ENCODE measurements at places on chromosomes 11 and 22. TPM values are rescaled to one million over a fixed set of nuclear protein-coding genes. Genes with fewer than 3 reads are reported as not detected.

MS4A13 gene
- total RNA-seq, result not detected

FADS3 gene
- total RNA-seq, result 17.5 TPM

CEP126 gene
- total RNA-seq, result 2.3 TPM

KRTAP5-10 gene
- not detected for total RNA-seq

NXPE1 gene
- not detected for total RNA-seq

MRGPRX4 gene
- total RNA-seq, result not detected

SSTR3 gene
- total RNA-seq, result 0.35 TPM
